ENCODE measurements at places on chromosomes 1 and 21. TPM values are rescaled to one million over a fixed set of nuclear protein-coding genes. Genes with fewer than 3 reads are reported as not detected.
A peak's percentile ranks its signal among the peaks of the same experiment; 100 is the strongest.

- DNase-seq: no peak
These were observed 1.4 kb downstream of the ORC1 start for GRCh38 chr1:52402860-52403240.

DNA sequence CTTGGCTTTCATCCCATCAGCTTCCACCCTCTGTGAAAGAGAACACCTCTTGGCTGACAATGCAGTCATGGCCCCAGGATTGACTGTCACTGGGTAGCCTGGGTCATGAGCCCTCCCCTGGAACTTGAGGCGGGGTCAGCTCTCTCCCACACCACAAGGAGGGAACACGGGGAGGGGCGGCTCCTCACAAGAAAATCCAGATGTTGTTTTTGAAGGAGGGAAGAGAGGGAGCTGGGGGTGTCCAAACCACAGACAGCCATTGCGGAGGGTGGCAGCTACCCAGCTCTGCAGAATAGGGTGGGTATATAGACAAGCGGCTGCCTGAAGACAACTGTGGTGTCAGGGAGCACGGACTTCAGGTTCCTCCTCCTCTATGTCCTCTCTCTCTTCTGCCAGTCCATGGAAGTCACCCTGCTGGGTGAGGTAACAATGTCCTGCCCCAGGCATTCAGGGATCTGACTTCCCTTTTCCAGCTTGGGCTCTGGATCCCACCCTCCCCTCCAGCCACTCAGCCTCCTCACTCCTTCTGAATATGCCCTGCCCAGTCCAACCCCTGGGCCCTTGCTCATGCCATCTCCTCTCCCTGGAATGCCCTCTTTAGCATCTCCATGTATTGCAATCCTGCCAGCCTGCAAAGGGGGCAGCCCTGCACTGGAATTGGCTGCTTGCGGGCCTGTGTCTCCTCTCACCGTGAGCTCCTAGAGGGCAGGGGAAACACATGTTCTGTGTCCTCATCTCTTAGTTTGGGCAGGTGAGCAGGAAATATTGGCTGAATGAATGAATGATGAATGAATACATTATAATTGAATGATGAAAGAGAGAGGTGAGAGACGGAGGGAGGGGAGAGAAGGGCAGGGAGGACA is 60.9 kb upstream of the RUNX3 start:
- no peak for DNase-seq

- DNase-seq: peak; percentile 31
These were observed 194.0 kb downstream of the TOMM20 start for GRCh38 chr1:234934611-234935033.

GRCh38 chr1:113793878-113794834 is 18.1 kb downstream of the RSBN1 start:
- DNase-seq: no peak

DNA sequence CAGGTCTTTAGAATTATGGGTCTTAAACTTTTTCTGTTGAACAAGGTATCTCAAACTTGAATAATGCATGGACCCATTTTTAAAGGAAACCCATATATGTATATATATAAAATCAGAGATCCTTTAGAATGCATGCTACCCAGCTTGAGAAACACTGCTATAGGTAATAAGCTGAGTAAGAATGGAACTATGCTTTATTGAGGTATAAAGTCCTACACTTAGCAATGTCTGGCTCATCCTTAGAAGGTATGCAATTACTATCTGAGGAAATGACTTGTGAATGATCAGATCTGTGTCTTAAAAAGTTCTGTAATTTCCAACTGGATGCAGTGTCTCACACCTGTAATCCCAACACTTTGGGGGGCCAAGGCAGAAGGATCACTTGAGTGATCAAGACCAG is 11.2 kb downstream of the TRAF3IP3 start:
- no peak for DNase-seq

DNA sequence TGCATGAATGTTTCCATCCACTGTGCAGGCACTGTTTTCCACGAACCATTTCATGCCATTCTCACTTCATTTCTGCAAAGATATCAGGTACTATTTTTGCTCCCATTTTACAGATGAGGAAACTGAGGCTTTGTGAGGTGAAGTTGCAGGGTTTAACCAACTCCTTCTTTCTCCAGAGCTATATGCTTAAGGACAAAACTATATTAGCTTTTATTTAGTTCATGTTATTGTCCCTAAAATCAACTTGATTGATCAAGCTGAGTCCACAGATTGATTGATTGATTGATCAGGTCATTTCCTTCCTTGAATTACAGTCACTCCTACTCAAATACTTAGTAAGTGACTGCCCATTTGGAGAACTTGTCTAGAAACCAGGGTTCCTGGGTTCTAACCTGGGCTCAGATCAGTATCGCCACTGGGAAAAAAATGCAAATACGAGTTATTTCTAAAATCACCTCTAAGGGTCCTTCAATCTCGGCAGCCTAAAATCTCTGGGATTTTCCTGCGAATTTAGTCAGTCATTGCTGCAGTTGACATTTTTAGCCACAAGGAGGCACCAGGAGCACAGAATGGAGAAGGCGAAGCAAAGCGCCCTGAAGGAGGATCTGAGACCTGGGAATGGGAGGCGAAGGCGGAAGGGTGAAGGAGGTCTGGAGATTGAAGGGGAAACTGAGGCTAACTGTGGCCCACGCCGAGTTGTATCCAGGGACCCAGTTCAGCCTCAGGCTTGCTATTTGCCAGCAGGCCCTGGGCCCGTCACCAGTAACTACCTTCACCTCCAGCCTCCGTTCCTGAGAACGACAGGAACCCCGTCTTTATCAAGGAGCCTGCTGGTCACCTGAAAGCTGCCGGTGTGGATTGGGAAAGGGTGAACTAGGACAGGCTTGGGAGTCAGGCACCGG is 14.3 kb upstream of the MUL1 start:
- DNase-seq: peak; percentile 74

Gene CAPN8
- total RNA-seq: not detected

Gene LPAR3
- total RNA-seq: not detected

Gene AHDC1
- 33.5 TPM for total RNA-seq

All from LHCN-M2 (cell line).